Brain pericyte (primary cell): ENCODE measurements at places on chromosomes 5 and 9.

DNA sequence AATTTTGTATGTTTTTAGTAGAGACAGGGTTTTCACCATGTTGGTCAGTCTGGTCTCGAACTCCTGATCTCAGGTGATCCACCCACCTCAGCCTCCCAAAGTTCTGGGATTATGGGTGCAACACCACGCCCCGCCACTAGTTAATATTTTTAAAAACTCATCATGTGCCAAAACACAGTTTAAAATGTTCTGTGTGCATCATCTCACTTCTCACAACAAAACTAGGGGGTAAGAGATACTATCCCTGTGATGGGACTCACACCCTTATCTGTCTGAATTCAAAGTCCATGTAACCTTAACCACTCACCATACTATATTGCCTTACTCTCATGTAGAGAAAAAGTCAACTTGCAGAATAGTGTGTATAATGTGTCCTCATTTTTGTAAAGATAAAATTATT, 2.6 kb downstream of the PKD2L2 start:
- no peak for DNase-seq

DNA sequence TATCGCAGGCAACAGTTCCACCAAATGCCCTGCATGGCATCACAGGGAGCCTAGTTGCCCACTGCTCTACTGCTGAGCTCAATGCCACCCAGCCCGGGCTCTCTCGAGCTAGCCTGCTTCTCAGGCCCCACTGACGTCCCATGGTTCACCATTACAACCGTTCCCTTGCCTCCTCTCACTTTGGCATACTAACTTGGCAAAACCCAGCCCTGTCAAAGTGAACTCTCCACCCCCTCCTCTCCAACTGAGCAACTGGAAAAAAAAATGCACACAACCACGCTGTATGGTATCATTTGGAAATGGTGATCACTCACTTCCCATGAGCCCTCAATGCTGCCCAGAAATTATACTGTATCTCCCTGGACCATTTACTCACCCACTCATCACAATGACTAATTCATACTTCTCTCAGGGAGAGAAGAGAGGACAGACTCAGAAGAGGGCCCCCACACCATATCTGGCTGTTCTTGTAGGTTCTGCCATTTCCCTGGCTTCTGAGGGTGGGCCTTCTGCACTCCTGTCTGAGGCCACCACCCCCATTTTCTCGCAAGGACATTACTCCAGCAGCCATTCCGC, 51.4 kb upstream of the RARS1 start:
- no peak for DNase-seq

- DNase-seq = no peak
Measured at GRCh38 chr9:124652615-124653393, 118.3 kb downstream of the NR6A1 start.

- no peak for DNase-seq
Measured at GRCh38 chr5:160171666-160172065, 52.4 kb upstream of the PWWP2A start.

- DNase-seq = no peak
Measured at GRCh38 chr5:150616024-150616470, 24.4 kb upstream of the SYNPO start.

GRCh38 chr5:89301321-89302025, 418.5 kb upstream of the MEF2C start:
- no peak for DNase-seq

- DNase-seq = no peak
Measured at GRCh38 chr5:31598640-31599611, 40.0 kb upstream of the PDZD2 start.

- no peak for DNase-seq
Measured at GRCh38 chr9:136840140-136840876, 2.0 kb upstream of the AJM1 start.

DNA sequence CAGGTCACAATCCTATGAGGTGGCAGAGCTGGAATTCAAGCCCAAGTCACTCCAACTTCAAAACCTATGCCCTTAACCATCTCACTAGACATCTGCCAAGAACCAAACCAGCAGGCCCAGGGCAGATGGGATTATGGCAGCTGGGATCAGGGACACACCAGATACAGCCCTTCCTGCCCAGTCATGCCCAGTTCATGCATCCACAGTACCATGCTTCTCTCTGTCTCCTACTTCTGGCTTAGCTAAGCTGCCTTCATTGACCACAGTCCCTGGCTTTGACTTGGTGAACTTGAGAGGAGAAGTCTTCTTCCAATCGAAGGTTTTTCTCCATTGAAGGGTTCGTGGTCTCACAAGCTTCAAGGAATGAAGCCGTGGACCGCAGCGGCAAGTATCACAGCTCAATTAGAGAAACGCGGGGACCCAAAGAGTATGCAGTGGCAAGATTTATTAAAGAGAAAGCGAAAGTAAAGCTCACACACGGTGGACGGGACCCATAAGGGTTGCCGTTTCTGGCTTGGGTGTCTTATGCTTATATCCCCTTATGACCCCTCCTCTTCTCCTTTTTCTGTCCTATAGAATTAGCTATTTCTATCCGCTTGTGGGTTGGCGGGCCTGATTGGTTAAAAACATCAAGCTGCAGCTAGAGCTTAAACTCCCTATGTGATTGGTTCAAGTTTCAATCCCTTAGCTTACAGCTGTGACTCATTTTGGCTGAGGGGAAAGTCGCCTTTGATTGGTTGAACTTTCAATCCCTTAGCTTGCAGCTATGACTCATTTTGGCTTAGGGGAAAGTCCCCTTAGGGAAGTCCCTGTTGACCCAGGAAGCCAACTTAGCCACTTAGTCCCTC, 101.2 kb downstream of the TRIM36 start:
- no peak for DNase-seq

DNA sequence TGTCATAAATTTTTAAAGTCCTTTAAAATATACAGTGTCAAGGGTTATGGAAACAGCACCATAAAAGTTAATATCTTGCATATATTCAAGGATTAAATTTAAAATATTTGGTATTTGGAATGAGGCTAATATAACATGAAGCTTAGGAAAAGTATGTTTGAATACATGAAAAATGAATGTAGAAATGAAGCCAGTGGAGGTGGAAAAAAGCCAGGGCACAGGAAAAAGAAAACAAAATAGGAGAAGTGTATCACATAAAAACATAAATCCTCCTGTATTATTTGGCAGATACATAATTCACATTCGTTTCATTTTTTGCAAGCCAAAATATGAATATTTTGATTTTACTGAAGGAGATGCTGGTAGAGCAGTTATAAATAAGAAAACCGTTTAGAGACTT, 587.0 kb upstream of the ZNF608 start:
- no peak for DNase-seq

- DNase-seq = no peak
Measured at GRCh38 chr5:79820648-79821047, 131.0 kb downstream of the CMYA5 start.

GRCh38 chr5:73312146-73312871, 136.3 kb downstream of the FOXD1 start:
- DNase-seq = peak; percentile 70

GRCh38 chr5:65244031-65244430, 237.7 kb downstream of the ADAMTS6 start:
- DNase-seq = no peak

GRCh38 chr5:178272591-178272990, 40.0 kb upstream of the PHYKPL start:
- DNase-seq = no peak

DNA sequence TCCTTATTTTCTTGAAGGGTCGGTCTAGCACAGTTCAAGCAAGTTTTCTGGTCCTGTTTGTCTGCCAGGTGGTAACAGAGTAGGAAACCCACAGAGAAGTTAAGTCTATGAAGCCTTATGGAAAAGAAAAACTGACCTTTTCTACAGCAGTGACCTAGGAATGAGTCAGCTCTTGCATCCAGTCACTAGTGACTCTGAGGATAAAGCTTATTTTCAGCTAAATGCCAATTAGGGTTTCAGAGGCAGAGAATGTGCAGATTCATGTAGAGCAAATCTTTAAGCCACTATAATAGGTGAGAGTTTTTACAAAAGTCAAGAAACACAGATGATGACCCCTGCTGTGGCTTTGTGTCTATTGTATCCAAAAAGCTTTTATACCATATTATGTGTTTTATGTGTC, 100.7 kb downstream of the CWC27 start:
- peak; percentile 65 for DNase-seq

- no peak for DNase-seq
Measured at GRCh38 chr5:65066387-65067146, 297.8 kb downstream of the CWC27 start.

DNA sequence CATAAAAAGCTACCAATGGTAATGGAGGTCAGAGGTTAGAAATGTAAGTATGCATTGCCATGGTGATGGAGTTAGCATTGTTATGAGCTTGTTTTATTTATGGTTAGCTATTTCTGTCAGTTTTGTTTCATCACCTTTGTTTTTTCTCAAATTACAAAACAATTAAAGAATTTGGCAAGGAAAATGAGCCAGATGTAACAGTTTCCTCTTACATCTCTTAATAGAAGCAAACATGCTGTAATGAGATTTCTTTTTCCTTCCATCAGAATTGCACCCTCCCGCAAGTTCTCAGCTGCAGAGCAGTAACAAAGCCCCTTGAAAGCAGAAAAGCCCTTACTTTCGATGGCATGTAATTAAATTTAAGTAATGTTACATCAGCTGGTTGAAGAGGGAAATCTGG, 233.0 kb downstream of the SGCD start:
- no peak for DNase-seq

- DNase-seq = no peak
Measured at GRCh38 chr5:170571875-170572852, 68.3 kb downstream of the KCNIP1 start.

GRCh38 chr9:90523958-90524357, 118.7 kb downstream of the DIRAS2 start:
- DNase-seq = no peak

GRCh38 chr9:101707721-101708120, 30.7 kb downstream of the GRIN3A start:
- DNase-seq = peak; percentile 12

DNA sequence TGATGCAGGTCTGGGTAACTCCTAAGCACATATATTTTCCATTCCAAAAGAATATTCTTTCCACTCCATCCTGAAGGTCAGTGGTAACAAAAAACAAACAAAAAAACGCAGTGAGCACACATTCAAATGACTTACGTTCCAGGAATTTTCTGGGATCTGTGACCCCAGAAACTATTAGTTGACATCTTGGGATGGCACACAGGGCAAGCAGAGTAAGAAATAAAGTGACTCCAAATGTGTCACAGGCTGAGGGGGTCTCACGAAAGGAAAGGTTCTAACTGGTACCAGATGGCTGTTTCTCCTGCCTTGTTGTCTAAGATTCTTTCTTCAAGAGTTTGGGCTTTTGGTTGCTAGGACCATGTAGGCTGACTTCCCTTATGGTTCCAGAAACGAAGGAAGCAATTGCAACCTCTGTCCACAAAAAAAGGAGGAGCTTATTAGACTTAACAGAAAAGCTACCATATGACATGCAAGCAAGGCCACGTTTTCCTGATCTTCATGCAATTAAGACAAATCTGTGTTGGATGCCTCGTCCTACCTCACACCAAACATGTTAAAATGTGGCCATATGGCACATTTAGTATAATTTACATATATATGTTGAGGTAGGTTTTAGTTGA, 32.7 kb downstream of the PTGS1 start:
- no peak for DNase-seq

- DNase-seq = no peak
Measured at GRCh38 chr9:134992755-134993124, 75.0 kb upstream of the FCN1 start.

- no peak for DNase-seq
Measured at GRCh38 chr9:33051144-33051543, 25.3 kb downstream of the SMU1 start.

GRCh38 chr5:142881784-142882126, 111.6 kb downstream of the ARHGAP26 start:
- DNase-seq = no peak
